Right ventricle myocardium inferior (tissue), 1 donor: ENCODE measurements at places on chromosomes 3 and 15. TPM values are rescaled to one million over a fixed set of nuclear protein-coding genes. Genes with fewer than 3 reads are reported as not detected.

Gene PCOLCE2
- 64.1 TPM for total RNA-seq

Gene SSUH2
- 1.0 TPM for total RNA-seq

Gene RAB43
- 3.4 TPM for total RNA-seq

Gene ARL14
- total RNA-seq: not detected

Gene CPLX3
- 2.8 TPM for total RNA-seq

Gene MYLK
- total RNA-seq: 10.1 TPM
